AG09319 (cell line): ENCODE measurements at places on chromosomes 5 and 9.

- peak; percentile 30 for DNase-seq
Observed at GRCh38 chr5:159878988-159879471, 37.3 kb upstream of the ADRA1B start.

- DNase-seq = peak; percentile 47
Observed at GRCh38 chr9:35258660-35259474, 97.1 kb downstream of the UNC13B start.

DNA sequence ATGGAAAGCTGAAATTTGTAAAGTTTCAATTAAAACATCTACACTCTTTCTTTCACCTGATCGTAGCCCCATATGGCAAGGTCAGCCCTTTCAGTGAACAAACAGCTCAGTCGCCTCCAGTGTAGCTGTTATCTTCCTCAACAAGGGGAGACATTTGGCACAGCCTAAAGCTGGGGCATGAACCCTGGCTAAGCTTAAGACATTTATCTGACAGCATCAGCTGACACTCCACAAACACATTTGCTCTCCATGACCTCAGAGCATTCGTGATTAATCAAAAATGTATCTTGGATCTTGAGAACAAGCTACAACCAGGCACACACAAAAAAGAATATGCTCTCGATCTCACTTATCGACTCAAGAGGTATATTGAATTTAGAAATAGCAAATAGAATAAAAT is 67.3 kb downstream of the POU5F2 start:
- DNase-seq = no peak

GRCh38 chr5:113321276-113321675 is 113.5 kb downstream of the TSSK1B start:
- no peak for DNase-seq

DNA sequence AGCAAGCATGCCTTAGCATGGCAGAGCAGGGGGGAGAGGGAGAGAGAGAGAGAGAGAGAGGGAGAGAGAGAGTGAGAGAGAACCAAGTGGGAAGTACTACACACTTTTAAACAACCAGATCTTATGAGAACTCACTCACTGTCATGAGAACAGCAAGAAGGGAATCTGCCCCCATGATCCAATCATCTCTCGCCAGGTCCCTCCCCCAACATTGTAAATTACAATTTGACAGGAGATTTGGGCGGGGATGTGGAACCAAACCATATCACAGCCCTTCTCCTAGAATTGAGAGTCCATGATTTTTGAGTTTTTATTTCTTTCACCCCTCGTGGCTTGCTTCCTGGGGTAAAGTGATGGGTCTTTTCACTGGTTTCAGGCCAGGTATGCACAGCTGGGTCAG is 98.8 kb downstream of the DOCK2 start:
- DNase-seq = no peak

DNA sequence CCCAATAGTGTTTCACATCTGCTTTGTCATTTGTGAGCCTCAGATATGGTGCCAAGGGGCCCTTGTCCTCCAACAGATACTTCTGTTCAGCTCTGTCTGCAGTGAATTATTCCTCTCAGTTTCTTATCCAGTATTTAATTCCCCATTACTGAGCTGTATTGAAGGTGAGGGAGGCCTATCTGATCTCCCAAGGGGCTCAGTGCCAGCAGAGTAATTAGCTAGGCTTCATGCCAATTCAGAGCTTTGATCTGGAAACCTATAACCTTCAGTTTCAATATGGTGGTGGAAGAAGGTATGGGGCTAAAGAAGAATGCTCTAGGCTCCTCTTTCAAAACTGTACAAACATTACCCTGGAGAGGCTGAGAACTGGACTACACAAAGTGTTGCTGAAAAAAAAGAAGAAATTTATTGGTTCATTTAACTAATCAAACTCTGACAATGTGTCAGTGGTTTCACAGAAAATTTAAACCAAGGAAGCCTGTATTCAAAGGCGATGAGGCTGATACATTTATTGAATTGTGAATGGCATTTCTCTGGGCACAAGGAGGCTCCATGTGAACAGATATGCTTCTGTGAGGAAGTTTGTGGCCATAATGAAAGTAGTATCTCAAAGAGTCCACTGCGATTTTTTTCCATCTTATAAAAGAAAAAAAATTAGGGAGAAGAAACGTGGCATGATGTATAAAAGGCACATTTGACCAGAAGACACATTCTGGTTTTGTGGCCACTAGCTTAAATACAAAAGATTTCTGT is 397.8 kb downstream of the TLE4 start:
- no peak for DNase-seq
